ENCODE measurements at places on chromosomes 7 and 10.

- no peak for DNase-seq
Observed at GRCh38 chr7:22582863-22583622, 83.1 kb upstream of the STEAP1B start.

GRCh38 chr7:81672872-81673271, 97.0 kb downstream of the HGF start:
- DNase-seq = no peak

- DNase-seq = no peak
Observed at GRCh38 chr7:152910545-152911225, 151.1 kb downstream of the ACTR3B start.

DNA sequence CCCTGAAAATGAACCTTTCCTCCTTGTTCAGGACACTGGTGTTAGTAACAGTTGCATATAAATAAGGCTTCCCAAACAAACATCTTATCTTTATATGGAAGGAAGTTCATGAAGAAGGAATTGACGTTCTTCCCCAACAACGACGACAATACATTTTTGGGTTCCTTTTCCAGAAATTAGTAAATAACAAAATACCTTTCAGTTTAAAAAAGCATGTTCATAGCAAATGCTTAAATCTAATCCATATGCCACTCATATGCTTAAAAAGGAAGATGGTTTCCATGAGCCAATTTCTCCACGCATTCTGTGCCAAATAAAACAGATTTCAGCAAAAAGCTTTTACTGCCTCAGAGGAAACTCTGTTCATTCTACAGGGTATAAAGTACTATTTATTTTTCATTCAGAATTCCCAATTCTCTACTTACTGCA, 182.6 kb downstream of the COBL start:
- DNase-seq = no peak

DNA sequence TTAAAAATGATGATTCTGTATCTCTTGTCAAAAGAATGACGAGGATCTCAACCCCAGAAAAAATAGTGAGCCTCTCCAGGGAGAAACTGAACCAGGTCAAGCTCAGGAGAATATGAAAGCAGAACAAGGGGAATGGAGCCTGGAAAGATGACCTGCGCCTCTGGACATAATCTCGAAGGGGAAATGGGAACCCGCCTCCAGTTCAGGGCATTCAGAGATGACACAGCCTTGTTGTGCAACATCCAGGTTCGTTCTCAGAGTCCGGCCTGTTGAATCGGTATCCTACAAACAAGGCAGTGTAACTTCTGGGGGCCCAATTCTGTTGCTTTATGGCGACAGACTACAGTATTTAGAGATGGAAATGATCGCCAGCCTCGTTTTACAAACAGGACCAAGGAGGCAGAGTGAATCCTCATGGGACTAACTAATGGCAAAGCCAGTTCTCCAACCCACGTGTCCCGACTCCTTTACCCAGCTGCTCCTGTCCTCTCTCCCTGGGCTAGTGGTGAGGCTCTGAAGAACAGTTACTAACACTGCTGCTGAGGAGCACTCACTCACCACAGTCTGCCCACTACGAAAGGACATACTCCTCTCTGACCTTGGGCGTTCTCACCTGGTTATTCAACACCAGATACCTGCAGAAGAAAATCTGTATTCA, 67.6 kb downstream of the JAZF1 start:
- DNase-seq = no peak

- no peak for DNase-seq
Observed at GRCh38 chr10:69067189-69067588, 20.7 kb upstream of the SRGN start.

GRCh38 chr10:74548676-74549075, 277.7 kb upstream of the KAT6B start:
- DNase-seq = no peak

DNA sequence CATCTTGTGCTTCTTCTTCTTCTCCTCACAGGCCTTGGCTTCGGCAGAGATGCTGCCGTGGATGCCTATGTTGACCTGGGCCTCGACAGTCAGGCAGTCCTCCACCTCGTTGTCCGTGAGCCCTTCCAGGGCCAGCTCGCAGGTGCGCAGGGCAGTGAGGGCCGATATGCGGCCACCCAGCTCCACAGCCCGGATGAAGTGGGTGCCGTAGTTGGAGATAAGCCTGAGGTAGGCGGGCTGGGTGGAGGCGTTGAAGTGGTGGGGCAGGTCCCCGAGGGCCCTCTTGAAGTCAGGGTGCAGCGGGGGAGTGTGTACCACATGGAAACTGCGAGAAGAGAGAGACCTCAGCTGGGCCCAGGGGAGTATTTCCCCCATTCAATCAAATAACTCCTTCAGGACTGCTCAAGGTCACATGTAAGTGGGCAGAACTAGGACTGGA, 3.7 kb downstream of the PRF1 start:
- DNase-seq = peak; percentile 11

DNA sequence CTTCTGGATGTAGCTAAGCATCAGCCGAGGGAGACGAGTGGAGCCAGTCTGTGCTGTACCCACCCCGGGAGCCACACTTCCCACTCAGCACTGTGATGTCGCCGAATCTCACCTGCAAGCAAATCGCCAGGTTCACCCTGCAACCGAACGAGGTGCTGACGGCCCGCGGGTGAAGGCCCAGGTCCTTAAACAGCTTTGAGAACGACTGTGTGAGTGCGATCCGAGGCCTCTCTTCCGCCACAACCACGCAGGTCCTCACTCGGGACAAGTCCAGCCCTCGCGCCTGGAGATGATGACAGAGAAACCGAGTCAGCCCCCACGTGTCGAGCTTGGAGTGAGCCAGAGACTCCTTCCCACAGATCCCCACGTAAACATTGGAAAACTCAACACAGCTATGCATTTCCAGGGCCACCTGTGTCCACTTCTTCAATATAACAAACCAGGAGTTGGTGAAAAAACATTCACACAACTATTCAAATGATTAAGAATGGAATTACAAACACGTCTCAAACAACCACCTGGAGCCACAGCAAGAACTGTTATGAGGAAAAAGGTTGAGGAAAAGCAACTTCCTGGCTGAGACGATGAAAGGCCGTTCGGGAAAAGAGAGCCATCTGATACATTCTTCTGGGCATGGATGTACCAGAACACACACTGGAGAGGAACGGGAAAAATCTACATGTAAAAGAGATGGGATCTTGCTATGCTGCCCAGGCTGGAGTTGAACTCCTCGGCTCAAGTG, 191.8 kb downstream of the ZMYND11 start:
- no peak for DNase-seq
